Adipose tissue (tissue), 3 donors: ENCODE measurements at places on chromosomes 7 and 10. TPM values are rescaled to one million over a fixed set of nuclear protein-coding genes. Genes with fewer than 3 reads are reported as not detected.

The CHAT gene
- polyA plus RNA-seq: not detected

The CDK1 gene
- 1.7 TPM for polyA plus RNA-seq

The DOCK4 gene
- polyA plus RNA-seq: 9.7 TPM

The PSTK gene
- polyA plus RNA-seq: 1.8 TPM

The VENTX gene
- 0.28 TPM for polyA plus RNA-seq

The SYT15 gene
- polyA plus RNA-seq: 1.7 TPM

The MALRD1 gene
- not detected for polyA plus RNA-seq

The CYP2C9 gene
- not detected for polyA plus RNA-seq

The VTI1A gene
- 13.5 TPM for polyA plus RNA-seq
